Activated naive CD8-positive, alpha-beta T cell treated with anti-CD3 and anti-CD28 coated beads, Interleukin-2, amount 50 U/mL, for 16 hours (primary cell): ENCODE measurements at places on chromosomes 7 and 10.

- no peak for DNase-seq
These were observed 288.7 kb downstream of the SDK1 start for GRCh38 chr7:3589752-3590151.

- DNase-seq = no peak
These were observed 77.4 kb downstream of the CYP26A1 start for GRCh38 chr10:93150990-93151547.

- no peak for DNase-seq
These were observed 168.4 kb downstream of the SORCS3 start for GRCh38 chr10:104809288-104810090.

- no peak for DNase-seq
These were observed 138.1 kb downstream of the RALA start for GRCh38 chr7:39761449-39761848.

- no peak for DNase-seq
These were observed 270.5 kb downstream of the BICC1 start for GRCh38 chr10:58782876-58783851.
